CD4-positive, alpha-beta T cell treated with Interleukin-15 for 4 hours (primary cell): ENCODE measurements at places on chromosomes 4 and X.

DNA sequence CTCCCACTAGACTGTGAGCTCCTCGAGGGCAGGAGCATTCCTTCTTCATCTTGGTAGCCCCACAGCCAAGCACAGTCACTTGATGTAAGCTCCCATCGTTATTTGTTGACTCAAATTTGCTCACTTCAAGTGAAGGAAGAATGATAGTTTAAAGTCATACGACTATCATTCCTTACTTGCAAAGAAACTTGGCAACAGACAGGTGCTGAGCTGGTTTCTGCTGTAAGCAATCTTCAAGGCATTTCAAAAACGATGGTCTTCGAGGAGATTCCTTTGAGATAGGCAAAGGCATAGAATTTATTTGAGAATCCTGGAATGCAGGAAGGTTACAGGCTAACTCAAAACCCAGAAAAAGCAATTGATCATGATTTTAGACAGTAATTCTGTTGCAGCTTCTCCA, 64.8 kb downstream of the QDPR start:
- no peak for DNase-seq

DNA sequence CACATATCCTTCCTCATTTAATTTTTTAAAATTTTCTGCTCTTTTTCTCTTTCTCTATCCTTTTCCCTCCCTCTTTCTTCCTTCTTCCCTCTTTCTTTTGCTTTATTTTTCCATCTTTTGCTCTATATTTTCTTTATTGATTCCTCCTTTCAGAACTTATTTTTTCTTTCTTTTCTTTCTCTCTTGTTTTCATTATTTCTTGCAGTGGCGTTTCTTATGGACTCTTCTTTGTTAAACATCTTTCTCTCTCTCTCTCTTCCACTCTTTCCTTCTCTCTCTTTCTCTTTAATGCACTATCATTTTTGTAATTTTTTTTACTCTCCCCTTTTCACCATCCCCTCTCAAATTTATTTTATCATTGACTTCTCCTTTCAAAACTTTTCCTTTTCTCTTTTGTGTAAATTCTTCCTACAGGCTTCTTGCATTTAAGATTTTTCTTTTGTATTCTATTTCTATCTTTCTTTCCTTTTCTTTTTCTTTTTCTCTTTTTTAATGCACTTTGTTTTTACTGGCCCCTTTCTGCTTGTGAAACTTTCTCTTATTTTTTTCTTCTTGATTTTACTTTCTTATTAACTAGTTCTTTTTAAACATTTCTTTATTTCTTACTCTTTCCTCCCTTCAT, 97.0 kb downstream of the RBMX2 start:
- no peak for DNase-seq

DNA sequence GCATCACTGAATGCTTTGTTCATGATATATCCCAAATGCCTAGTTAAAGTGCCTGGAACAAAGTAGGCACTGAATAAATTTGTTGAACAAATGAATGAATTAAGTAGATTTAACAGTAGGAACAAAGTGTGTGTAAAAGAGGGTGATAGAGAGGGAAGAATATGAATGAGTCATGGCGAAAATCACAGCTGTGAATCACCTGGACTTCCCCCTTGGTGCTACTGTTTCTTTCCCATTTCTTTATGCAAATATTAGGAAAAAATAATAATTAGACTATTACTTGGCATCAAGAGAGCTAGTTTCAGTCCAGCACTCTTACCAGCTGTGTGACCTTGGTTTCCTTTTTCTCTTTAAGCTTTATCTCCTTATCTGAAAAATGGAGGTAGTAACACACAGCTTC, 9.2 kb downstream of the SPIN3 start:
- DNase-seq: no peak

GRCh38 chrX:107448998-107449835, at the start of gene FRMPD3:
TSS of gene FRMPD3 (plus strand) at chrX:107449652. CDS start at chrX:107526589, 76,937 bp downstream.
- DNase-seq: no peak

- DNase-seq: no peak
These were observed 821.1 kb downstream of the PCDH19 start for GRCh38 chrX:99588936-99589335.

GRCh38 chr4:36152735-36153134, 91.6 kb downstream of the ARAP2 start:
- no peak for DNase-seq

GRCh38 chr4:80308466-80308822, 27.1 kb upstream of the CFAP299 start:
- DNase-seq: no peak

- DNase-seq: no peak
These were observed 72.5 kb downstream of the JADE3 start for GRCh38 chrX:46984705-46985104.

- no peak for DNase-seq
These were observed 20.6 kb upstream of the PPP2R2C start for GRCh38 chr4:6492861-6493657.

DNA sequence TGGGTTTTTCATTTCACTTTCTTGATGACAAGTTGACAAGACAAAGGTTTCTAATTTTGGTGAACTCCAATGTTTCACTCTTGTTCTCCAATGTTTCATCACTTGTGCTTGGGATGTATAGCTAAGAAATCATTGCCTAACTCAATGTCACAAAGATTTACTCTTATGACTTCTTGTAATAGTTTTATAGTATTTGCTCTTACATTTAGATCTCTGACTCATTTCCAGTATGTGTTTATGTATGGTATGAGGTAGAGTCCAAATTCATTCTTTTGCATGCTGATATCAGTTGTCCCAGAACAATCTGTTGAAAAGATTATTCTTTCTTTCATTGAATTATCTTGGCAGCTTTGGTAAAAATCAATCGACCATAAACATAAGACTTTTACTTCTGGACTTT, 12.2 kb upstream of the NWD2 start:
- no peak for DNase-seq

GRCh38 chr4:81106150-81106549, 75.6 kb downstream of the BMP3 start:
- DNase-seq: no peak

DNA sequence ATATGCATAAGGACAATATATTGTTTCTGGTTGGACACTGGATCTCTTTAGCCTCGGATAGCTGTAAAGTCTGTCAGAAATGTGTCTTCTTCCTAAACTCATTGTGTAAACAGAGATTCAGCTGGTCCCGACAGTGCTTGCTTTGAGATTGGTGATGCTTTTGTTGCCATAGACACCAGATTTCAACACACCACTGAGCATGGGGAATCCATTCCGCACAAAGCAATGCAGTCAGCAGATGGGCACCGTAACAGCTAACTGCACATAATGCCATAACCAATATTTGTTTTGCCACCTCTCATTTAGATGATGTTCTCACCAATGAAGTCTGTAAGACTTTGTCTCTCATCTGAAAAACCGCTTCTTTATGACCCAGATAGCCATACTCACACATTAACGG, 33.3 kb upstream of the FAM47C start:
- no peak for DNase-seq

DNA sequence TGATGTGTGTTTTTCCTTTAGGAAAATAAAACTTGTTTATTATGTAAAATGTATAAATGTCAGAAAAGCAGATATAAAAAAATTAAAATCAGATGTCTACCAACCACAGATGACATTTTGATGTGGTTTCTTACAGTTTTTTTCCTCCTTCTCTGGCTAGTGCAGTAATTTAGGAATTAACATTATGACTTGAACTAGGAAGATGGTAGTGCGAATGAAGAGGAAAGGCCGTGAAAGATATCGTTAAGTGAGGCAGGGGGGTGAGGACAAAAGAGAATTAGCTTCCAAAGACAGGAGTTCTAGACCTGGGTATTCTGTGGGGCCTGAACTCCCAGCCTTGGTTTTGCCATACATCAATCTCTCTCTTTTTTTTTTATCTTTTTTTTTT, 98.0 kb downstream of the RBM47 start:
- DNase-seq: no peak

DNA sequence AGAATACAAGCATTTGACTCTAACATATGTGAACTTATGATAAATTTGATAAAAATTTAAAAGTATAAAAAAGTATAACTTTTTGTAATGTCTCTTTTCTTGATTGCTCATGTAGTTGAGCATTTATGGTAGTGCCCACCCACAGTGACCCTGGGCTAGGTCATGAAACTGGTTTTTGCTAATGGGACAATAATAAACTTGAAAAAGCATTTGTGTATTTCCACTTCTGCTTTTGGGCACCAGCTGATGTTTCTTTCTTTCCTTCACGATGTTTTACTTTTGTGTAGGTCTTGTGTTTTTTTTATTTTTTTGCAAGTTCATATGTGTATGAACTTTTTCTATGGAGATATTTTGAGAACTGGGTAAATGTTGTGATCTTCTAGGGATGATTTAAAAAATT, 313.1 kb downstream of the CBLL2 start:
- DNase-seq: no peak

- DNase-seq: no peak
These were observed 43.9 kb upstream of the CCDC149 start for GRCh38 chr4:24956763-24957162.

DNA sequence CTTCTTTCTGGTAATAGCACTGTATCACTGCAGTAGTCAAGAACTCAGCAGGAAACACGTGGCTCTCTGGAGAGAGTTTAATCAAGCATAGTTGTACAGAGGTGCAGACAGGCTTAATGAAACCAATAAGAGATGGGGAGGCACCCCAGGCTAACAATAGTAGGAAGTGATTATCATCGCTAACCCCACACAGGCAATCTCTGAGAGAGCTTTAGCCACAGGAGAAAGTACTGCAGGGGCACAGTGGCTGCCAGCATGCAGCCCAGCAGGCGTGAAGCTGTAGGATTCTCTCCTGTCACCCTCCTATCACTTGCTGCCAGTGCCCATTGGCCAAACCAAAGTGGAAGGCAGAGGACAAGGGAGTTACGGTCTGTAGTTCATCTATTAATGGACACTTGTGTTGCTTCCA, 450.0 kb upstream of the RASGEF1B start:
- DNase-seq: no peak

DNA sequence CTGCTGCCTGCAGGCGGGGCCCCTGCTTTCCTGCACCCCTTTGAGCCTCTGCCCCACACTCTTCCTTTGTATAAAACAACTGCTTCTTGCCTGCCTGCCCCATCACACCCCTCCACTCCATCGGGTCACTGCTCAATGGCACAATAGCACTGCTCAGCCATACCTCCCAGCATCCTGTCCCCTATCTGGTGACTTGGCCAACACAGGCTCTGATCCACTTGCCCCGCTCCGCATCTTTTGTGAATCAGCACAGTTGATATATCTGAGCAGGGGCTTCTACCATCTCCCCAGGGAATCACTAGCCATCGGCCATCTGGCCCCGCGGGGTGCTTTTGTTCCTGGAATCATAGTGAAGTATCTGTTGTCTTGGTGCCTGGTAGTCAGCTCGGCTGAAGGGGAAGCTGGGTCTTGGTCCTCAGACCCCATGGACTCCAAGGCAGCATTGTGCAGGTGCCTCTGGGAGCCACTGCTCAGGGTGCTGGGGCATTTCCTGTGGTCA, 45.3 kb downstream of the MAP7D3 start:
- no peak for DNase-seq

- DNase-seq: no peak
These were observed 15.9 kb downstream of the LINC00632 start for GRCh38 chrX:140725500-140725899.

DNA sequence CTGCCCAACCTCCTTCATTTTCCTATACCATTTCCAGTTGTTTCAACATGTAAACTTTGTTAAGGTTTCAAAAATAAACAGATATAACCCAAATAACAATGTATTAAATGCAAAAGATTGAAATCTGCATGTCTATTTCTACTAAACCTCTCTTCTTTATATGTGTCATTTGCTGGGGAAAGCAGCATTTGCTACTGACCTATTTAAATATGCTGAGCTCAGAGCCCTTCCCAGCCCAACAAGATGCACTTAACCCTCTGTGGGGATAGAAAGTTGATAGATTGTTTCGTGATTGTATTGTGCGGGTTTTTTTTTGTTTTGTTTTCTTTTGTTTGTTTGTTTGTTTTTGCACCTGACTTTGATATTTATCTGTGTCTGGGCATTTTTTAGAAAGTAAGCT, 139.5 kb downstream of the UCHL1 start:
- DNase-seq: no peak

DNA sequence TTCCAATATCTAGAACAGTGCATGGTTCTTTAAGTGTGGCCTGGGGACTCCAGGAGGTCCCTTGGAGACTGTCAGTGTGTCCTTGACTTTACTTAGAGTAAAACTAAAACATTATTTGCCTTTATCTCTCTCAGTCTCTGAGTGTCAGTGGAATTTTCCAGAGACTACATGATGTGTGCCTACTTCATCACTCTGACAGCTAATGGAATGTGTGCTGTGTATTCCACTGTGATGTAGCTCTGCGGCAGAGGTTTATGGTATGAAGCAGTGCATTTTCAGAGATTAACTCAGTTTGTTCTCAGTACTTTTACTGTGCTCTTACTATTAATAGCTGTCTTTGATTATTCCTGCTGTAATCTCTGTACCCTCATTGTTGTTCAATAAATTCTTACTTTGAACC, 85.6 kb downstream of the MANBA start:
- no peak for DNase-seq

GRCh38 chr4:12207396-12207795, 778.7 kb upstream of the HS3ST1 start:
- no peak for DNase-seq

GRCh38 chrX:39841604-39842003, 256.2 kb downstream of the BCOR start:
- DNase-seq: no peak

GRCh38 chr4:32929796-32930699, 2209.9 kb downstream of the PCDH7 start:
- no peak for DNase-seq

DNA sequence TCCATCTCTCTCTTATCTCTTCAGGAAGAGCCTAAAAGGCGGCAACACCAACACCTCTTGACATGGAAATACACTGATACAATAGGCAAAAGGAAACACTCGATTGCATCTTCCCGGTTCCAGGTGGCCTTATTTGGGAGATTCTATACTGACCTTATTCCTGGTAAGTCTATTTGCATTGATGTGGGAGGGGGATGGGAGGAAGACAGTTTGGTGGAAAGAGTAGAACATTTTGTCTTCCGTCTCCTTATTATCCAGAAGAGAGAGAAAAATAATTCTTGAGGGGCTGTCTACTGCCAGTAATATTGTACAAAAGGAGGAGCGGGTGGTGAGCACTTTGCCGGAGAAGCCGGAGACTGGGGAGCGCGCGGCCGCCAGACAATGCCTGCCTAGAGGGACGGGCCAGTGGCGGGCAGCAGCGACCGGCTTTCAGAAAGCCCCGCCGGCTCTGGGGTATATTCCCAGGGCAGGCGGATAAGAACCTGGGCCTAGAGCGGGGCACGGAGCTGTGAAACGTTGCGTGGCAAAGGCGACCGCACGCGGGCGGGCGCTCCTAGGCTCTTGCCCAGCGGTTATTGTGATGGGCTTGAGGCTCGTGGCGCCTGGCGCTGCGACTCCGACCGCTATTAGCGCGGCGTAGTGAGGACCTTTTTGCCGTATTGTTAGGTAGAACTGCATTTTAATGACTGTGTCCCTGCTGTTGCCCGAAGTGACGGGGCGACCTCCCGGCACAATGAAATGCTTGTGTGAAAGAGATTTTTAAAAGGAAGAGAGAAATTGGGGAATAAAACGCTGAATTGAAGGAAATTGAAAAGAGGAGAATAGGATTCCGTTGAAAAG, 518 bp downstream of the PRDM8 start:
- no peak for DNase-seq

DNA sequence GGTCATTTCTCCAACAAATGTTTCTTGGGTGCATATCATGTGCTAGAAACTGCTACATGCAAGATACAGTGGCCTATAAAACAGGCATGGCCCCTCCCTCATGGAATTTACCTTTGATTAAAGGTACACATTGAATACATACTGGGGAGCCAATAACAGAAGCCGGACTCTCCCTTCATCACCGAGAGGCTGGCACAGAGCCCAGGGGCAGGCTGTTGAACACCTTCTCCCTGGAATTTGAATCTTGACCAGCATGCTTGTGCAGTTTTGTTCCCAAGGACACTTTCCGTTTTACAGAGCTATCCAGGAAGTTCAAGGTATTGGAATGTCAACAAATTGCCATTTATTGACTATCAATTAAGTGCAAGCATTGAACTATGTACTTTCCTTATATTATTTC, 33.2 kb downstream of the PPARGC1A start:
- no peak for DNase-seq
